ENCODE measurements at places on chromosomes 13 and 19.

- no peak for DNase-seq
These were observed 58.5 kb downstream of the SPATA13 start for GRCh38 chr13:24218977-24219376.

GRCh38 chr19:44551850-44552249 lies 22.4 kb upstream of the CEACAM20 start:
- DNase-seq: no peak

GRCh38 chr13:46600943-46601311 lies 48.0 kb downstream of the LRCH1 start:
- DNase-seq: no peak

GRCh38 chr13:113742000-113742441 lies 17.0 kb upstream of the TMEM255B start:
- peak; percentile 58 for DNase-seq

DNA sequence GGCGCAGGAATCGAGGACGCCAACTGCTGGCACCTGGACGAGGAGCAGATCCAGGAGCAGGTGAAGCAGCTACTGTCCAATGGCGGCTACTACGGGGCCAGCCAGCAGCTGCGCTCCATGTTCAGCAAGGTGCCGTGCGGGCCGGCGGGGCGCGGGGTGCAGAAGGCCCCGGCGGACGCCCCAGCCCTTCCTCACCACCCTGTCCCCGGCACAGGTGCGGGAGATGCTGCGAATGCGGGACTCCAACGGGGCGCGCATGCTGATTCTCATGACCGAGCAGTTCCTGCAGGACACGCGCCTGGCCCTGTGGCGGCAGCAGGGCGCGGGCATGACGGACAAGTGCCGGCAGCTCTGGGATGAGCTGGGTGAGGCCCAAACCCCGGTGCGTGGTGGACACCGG lies 13.6 kb downstream of the ZSWIM4 start:
- DNase-seq: no peak

DNA sequence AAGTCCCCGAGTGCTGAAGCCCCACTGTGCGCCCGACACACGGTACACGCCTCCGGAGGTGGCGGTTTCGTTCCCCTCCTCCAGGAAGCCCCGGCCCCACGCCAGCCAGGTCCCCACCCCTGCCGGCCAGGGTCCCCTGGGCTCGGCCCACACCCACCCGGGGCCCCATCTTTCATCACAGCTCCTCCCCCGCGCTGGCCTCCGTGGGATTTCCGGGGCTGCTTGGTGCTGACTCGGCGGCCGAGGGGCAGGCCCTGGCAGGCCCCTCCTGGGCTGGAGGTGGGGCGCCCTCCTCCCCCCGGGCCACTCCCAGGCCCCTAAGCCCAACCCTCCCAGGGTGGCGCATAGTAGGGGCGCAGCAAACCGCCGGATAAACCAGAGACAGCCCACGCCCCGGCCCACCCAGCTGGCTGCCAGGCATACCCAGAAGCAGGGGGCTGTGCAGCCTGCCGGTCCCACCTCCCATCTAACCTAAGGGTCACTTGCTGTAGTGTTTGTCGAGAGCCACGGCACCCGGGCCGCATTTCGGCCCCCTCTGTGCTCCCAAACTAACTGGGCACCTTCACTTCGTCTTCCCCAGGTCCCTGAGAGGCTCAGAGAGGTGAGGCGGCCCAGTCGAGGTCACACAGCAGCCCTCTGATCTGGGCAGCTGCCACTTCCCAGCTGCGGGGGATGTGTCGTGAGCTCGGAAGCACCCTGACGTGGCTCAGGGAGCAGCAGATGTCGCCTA lies 6.6 kb downstream of the ZBTB7A start:
- no peak for DNase-seq

- no peak for DNase-seq
These were observed 647 bp downstream of the RNF225 start for GRCh38 chr19:58395979-58396627.

DNA sequence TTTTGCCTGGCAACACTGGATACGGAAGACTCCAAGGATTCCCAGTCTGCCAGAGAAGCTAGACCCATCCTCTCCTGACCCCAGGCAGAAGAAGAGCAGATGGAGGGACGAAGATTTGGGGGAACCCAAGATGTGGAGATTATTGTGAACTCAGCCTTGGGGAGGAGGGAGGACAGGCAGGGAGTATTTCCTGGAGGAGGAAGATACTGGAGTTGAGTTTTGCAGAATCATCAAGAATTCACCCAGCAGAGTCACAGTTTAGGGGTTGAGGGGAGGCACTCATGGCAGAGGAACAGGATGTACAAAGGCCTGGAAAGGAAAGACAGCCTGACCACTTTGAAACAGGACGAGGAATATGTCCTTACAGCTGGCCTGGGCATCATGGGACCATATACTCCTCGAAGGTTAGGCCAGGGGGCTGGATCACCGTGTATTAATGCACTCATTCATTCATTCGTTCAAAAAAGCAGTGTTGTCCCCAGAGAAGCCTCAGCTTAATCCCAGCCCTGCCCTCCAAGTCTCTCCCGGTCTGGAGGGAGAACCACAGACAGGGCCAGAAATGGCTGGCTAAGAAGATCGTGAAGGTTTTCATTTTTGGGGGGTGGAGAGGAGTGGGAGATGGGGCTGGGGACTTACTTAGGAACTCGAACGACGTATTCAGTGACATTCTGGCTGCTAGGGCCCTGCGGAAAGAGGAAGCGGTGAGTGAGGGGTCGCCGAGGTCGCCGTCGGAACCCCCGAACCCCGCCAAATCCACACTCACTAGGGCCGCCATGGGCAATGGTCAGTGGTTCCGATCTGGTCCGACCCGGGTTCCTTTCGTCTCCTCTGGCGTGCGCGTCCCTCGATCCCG lies 517 bp downstream of the GTF2F1 start:
- peak; percentile 5 for DNase-seq

- no peak for DNase-seq
These were observed 298.7 kb downstream of the HS6ST3 start for GRCh38 chr13:96388598-96388997.

DNA sequence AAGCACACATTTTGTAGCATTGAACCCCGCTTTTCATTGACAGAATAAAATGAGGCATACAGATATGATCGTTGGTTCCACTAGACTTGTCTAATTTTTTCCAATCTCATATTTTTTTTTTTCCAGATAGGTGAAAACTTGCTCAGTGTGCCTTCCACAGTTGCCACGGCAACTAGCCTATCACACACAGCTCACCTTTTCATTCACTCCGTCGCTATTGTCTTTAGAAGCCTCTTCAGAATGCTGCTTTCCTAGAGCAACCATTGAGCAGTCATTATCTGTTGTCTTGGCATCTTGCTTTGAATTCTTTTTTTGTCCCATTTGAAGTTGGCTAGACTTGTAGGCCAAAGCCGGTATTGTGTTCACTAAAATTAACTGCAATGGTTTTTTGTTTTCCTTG lies 37.7 kb upstream of the ESD start:
- DNase-seq: no peak

- DNase-seq: no peak
These were observed 14.7 kb upstream of the CEACAM6 start for GRCh38 chr19:41740415-41741243.

GRCh38 chr13:75870397-75870903 lies 234.3 kb downstream of the LMO7 start:
- peak; percentile 42 for DNase-seq

DNA sequence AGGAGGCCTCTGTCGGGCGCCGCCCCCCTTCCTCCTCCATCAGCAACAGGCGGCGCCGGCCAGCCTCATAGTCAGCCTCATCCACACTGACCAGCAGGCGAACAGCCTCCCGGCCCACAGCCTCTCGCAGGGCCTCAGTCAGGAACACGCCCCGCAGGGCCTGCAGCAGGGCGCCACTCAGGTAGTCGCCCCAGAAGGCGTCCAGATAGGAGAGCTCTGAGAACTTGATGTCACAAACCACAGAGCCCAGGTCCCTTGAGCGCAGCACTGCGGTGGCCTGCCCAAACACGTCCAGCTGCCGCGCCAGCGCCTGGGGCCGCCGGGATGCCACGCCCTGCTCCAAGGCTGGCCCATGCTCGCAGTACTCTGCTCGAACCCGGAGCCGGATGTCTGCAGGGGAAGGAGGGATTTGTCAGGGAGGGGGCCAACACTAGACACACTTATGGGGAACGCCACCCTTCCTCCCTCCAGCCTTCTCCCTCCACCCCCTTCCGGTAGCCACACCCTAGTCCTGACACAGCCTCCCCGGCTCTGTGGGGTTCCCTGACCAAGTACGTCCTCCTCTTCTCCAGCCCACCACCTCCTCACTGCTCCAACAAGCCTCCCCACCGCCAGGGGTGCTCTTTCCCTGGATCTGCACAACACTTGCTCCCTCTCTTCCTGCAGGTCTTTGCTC lies 17.9 kb downstream of the DEDD2 start:
- no peak for DNase-seq

DNA sequence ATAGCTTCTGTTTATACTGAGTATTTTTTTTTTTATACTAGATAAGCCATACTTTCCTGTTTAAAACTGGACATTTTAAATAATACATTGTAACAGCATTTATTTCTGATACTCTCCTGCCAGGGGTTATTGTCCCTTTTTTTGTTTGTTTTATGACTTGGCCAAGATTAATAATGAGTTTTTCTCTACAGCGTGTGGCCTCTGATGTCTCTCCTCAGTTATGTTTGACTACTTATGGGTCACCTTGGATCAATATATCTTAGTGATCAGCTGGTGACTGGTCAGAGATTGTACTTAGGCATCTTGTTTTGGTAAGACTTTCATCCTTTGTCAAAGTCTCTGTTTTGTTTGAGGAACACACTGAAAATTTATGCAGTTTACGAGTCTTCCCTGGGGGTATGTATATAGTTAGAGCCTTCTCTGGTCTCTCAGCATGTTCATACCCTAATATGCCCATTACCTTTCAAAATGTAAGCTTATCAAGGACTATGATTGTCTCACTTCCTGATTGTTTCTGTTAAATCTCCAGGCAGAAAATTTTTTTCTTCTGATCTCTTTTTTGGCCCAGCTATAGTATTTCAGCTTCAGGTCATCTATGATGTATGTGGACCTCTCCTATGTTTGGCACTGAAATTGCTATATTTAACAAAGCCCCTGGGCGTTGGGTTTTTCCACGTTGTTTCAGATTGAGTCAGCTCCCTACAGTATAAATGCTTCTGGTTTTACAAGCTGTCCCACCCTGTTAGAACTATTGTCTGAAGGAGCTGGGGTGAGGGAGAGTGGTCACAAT lies 87.9 kb downstream of the URI1 start:
- no peak for DNase-seq

DNA sequence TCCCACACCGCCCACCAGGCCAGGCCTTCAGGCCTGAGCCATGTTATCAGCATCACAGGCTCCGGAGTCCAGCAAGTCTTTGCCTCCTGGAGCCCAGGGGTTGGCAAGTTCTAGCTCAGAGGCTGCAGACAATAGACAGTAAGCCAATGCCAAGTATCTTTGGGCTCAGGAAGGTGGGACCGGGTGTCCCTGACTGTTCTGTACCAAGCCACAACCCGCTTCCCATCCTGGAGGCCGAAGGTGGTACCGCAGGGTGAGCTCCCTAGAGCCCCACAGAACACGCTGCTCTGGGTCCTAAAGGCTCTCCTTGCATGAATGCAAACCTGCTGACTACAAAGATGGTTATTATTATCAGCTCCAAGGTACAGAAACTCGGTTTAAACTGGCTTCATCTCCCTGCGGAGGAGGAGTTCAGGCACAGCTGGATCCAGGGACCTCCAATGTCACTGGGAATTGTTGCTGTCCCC lies 5.5 kb upstream of the FSTL3 start:
- DNase-seq: no peak

DNA sequence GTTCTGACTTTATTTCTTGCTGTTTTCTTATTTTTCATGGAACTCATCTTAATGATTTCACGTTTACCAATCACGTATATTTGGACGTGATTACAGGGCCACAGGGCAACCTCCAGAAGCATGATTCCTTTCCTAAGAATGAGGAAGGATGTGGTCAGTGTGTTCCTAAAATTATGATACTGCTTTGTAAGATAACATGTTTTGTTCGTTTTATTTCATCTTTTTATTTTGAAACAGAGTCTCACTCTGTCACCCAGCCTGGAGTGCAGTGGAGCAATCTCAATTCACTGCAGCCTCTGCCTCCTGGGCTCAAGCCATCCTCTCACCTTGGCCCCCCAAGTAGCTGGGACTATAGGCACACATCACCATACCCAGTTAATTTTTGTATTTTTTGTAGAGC lies 24.8 kb upstream of the LAIR1 start:
- DNase-seq: no peak

GRCh38 chr13:106774621-106775020 lies 206.7 kb upstream of the ARGLU1 start:
- DNase-seq: no peak

DNA sequence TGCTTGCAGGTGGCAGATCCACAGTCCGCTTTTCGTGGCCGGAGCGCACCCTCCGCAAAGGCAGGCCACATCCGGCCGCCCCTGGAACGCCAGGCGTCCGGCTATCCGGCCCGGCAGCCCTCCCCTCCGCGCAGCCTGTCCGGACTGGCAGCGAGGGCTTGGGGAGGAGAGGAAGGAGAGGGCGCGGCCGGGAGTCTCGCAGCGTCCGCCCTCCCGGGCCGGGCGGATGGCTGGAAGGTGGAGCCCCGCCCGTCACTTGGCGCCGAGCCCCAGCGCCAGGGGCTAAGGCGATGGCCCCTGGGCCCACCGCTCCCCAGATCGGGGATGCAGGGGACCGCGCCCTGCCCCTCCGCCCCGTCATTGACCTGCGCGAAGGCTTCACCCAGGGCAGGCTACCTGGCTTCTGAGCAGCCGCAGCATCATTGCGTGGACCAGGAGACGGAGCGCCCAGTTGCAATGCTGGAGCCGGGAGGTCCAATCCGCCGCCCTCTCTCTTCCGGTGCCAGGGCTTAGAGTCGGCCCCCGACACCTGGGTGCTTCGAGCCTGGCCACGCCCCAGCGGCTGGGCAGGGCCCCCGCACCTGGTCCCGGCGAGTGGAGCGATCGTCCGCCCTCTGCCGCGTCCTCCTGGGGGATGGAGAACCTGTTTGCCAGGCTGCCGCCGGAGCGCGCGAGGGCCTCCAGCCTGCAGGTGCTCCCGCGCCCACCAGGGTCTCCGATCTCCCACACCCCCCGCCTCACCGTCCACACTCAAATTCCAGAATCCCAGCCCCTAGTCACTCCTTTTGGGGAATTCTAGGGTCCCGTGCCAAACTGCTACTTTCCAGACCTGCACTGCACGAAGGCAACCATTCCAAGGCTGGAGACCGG lies at the start of gene FUT1:
FUT1 (minus strand) TSS at position 146 of the 870 bp plus-strand sequence. CDS start 1,360 bp downstream, outside the sequence.
- peak; percentile 43 for DNase-seq

GRCh38 chr19:14149509-14149994 lies 13.2 kb upstream of the ASF1B start:
- no peak for DNase-seq

GRCh38 chr19:50994129-50994528 lies 7.3 kb downstream of the KLK8 start:
- no peak for DNase-seq

Measured in D341Med (cell line).